Activated CD4-positive, alpha-beta T cell treated with anti-CD3 and anti-CD28 coated beads, Interleukin-10, Interleukin-2, amounts not matched to agents 100 ng/mL and 50 ng/mL, durations not matched to agents 16 hours and 8 hours (primary cell): ENCODE measurements at places on chromosomes 16 and 17.

DNA sequence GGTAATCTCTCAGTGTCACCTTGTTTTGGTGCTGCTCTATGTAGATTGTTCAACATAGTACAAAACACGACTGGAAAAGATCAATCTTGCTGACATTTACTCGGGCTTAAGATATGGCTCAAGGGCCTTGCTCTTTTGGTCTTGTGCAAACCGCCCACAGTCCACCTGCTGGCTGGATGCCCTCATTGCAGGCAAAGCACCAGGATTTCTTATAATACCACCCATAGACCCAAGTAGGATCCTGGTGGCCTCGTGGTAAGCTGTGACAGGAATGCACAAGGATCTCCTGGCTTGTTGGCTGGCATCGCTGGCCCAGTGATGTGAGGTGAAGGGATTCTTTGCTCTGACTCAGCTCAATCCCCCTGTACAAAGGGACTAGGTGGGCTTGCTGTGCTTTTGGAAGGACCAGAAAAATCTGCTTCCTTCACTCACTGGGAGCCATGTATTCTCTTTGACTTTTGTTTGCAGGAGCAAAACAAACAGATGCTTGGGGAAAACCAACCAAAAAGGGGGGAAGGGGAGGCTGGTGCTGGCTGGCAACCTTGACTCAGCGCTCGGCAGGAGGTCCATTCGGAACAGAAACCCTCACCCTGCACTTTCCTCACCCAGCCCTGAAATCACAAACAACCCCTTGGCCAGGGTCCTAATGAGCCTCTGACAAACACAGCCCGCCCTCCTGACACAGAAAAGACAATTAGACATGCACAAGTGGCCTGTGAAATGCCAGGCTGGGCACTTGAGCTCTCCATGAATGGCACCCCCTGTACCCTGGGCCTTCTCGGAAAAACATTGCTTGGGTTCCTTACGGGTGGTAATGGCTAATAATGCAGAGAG lies 36.6 kb upstream of the MED9 start:
- DNase-seq: peak; percentile 77

GRCh38 chr16:85424260-85425073 lies 188.7 kb upstream of the GSE1 start:
- DNase-seq: no peak

DNA sequence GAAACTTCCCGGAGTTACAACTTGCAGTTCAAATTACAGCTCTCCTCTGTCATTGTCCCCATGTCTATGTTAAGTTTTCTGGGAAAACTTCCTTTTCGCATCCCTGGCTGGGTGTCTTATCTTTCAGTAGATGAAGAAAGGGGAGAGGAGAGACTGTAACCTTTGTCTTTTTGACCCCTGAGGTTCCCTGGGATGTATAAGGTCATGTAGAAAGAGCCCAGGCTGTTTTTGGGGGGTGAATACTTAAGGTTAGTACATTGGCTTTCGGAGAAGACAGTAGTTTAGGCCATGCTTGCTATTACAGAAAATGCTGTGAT lies 31.1 kb downstream of the HS3ST3B1 start:
- no peak for DNase-seq

GRCh38 chr17:19629449-19629848 lies 19.1 kb upstream of the ALDH3A2 start:
- DNase-seq: no peak

DNA sequence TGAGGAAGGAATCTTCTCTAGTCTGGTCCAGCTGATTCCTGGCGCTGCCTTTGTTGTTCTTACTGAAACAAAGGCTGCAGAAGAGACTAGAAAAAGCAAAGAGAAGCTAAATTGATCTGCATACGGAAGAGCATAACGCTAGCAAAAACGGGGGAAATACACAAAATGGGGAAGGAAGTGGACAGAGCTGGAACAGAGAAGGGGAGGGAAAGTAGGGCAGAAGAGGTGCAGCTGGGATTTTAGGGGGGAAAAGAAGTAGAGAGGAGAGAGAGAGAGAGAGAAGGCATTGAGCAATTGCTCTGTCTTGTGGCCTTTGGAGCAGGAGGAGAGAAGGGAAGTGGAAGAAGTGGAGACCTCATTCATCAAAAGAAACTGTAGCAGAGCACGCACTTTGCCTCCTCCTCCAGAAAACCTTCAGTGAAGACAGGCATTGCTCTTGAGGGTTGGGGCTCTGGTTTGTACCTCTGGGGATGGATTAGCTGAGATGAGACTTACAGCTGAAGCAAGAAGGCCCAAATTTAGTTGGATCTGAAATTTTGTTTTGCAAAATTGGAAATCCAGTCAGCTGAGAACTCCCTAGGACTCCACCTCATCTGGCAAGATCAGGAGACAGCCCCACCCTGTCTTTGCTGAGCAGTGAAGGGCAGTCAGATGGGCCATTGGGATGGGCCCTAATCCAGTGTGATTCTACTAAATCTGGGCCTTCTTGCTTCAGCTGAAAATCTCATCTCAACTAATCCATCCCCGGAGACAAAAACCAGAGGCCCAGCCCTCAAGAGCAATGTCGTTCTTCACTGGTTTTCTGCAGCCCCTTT lies 55.8 kb downstream of the CDRT4 start:
- no peak for DNase-seq

GRCh38 chr16:15542261-15542660 lies 100.7 kb downstream of the MARF1 start:
- DNase-seq: no peak

DNA sequence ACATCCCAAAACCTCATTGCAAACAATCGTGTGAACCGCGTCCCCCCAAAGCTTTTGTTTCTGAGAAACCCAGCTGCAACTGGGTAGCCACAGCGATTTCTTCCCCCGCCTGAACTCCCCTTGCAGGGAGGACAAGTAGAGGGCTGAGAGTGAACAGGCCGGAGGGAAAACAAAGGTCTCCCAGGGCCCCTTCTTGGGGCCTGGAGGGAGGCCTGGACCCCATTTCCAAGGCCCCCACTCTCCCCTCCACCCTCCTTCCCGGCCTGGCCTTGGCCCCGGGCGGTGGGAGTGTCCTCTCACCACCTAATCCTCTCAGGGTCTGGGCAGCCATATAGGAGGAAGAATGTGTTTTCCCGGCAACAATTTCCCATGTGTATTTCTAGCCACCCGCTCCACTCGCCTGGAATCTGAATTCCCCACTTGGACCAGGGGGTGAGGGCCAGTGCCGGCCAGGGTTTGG lies 2.6 kb downstream of the GLIS2 start:
- no peak for DNase-seq

DNA sequence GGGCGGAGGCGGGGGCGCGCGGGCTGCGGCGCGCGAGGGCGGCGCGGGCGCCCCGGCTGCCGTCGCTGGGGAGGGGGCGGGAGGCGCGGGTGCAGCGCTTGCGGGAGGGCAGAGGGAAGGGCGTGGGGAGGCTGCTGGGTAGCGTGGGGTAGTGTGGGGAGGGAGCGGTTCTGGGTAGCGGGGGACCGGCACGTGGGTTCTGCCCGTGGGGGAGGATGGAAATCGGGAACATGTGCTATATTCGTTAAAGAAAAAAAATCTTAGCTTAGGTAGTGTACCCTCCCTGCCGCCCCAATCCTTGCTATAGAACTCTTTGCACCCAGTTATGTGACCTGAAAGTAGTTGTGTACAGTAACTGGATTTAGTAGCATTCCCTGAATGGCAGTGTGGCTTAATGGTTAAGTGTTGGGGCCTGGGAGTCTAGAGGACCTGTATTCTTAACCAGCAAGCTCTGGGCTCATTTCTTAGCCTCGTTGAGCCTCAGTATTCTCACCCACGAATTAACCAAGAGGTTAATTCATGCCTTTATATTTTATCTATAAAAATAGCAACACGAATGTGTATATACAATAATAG lies 646 bp downstream of the RABEP1 start:
- peak; percentile 46 for DNase-seq

GRCh38 chr17:43817826-43818225 lies 15.1 kb downstream of the MPP3 start:
- no peak for DNase-seq

DNA sequence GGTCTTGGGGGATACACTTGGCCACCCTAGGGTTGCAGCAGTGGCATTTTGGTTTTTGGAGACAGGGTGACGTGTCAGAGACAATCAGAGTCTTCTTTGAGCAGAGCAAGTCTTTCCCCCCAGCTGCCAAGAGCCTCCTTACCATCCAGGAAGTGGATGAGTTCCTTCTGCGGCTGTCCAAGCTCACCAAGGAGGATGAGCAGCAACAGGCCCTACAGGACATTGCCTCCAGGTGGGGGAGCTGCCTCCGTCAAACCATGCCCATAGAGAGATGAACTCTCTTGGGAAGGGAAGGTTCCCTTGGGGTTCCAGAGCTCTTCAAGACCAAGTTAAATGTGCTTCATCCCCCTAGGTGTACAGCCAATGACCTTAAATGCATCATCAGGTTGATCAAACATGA lies 11.3 kb downstream of the LIG3 start:
- no peak for DNase-seq

- DNase-seq: no peak
Measured at GRCh38 chr16:14307527-14308367, 236.6 kb downstream of the MRTFB start.

DNA sequence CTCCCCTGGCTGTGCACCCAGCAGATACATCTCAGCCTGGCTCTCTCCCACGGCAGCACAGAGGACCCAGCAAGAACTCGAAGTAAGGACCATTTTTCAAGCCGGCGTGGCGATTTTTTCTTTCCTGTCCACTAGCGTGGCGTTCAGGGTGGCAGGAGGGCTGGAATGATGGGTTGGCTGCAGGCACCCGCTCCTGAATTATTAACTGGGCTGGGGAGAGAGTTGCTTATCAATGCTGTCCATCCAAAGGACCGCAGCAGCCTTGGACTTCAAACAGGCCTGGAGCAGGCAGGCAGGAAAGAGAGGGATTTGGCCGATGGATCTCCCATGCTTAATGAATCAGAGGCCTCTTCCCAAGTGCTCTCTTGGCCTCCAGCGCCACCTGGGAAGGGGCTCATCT lies 7.0 kb downstream of the C16orf82 start:
- no peak for DNase-seq

- DNase-seq: no peak
Measured at GRCh38 chr16:65524997-65525396, 403.1 kb upstream of the CDH11 start.

DNA sequence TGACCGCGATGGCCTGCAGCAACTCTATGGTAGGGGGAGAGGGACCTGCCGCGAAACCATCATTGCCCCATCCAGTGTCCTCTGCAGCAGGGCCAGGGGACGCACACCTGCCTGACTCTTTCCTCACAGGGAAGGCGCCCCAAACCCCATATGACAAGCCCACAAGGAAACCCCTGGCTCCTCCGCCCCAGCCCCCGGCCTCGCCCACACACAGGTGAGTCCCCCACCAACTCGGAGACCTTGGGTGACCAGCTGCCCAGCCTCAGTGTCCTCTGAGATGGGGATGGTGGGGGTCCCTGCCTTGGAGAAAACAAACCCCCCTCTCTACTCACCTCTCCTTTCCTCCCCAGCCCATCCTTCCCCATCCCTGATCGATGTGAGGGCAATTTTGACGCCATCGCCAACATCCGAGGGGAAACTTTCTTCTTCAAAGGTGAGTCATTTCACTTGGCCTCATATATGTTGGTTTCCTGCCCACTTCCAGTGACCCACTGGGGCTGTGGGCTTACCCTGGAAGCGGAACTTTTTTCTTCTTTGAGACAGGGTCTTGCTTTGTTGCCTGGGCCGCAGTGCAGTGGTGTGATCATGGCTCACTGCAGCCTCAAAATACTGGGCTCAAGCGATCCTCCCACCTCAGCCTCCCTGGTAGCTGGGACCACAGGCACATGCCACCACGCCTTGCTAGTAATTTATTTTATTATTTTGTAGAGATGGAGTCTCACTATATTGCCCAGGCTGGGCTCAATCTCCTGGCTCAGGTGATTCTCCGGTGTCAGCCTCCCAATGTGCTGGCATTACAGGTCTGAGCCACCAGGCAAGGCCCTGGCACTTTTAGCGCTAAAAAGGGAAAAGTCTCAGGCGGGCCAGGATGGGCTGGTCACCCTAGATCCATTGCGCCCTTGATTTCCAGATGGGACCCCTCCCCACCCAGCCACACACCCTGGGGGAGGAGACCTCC lies 8.0 kb upstream of the IL32 start:
- peak; percentile 71 for DNase-seq

DNA sequence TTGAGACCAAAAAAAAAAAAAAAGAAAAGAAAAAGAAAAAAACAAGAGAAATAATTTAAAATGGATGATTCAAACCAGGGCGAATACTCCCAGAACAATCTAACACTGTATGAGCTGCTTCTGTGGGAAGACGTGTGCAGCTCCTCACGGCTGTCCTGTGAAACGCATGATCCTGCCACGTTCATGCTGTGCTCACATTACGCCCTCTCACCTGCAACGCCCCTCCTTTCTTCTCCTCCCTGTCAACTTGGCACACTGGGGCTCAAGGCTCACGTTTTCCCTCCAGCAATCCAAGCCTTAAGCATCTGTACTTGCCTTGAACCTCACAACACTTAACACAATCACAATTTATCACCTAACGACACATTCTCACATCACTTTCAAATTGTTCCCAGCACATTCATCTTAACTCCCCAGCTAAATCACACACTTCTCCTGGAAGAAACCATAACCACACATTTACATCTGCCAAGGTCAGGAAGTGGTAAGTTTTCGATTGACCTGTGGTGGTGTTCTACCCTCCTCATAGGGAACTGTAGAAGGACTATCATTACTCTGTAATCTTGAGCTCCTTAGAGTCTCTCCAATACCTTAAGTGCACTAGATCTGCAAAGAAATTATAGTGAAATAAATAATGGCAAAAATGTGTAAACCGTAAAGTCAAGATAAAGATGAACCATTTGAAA lies 29.1 kb downstream of the MBTPS1 start:
- DNase-seq: peak; percentile 66

- DNase-seq: peak; percentile 76
Measured at GRCh38 chr16:66596986-66597848, 7.3 kb upstream of the CMTM3 start.

GRCh38 chr16:86307514-86307903 lies 202.8 kb upstream of the FOXF1 start:
- DNase-seq: no peak

GRCh38 chr17:2724784-2725164 lies 13.2 kb upstream of the CLUH start:
- DNase-seq: peak; percentile 59

DNA sequence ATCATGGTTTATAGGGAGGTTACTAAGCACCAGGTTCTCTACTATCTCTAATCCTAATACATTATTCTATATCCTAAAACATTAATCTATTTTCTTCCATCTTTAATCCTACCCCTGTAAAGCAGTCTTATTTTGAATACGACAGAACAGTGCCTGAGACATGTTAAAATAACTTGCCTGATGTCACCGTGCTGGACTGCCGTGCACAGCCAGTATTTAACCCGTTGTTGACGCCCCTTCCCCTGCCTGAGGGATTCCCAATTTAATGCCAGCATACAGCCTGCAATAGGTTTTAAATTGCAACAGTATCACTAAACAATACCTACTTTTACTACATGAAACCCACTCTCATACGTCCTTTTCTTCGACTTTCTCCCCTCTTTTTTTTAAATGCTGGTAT lies 133.3 kb downstream of the PARN start:
- DNase-seq: no peak

- peak; percentile 45 for DNase-seq
Measured at GRCh38 chr16:23679274-23679985, 741 bp downstream of the PLK1 start.

- no peak for DNase-seq
Measured at GRCh38 chr16:48810803-48811453, 200.9 kb upstream of the N4BP1 start.

GRCh38 chr17:17770632-17771044 lies 66.1 kb downstream of the SREBF1 start:
- no peak for DNase-seq

- DNase-seq: no peak
Measured at GRCh38 chr16:55151561-55152305, 172.3 kb upstream of the IRX6 start.

- no peak for DNase-seq
Measured at GRCh38 chr17:35129154-35129972, 7.9 kb downstream of the FNDC8 start.
